ENCODE measurements at places on chromosomes 16 and 17.

DNA sequence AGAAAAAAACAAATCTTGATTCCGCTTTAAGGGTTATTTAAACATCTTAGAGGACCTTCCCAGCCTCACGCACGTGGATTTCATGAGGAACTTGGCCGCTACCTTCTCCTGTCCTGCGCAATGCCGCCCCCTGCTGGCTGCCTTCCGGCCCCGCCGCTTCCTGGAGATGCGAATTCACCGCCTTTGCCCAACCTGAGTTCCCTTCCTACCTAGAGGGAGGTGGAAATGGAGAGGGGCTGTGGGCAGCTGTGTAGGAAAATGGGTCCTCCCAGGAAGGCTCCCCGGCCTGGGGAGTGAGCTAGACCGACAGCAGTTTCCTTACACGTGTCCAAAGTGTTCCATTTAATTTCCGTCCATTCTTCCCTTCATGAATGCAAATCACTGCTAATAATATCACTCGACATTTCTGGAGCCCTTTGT lies 1.0 kb upstream of the ABCC12 start:
- DNase-seq: peak; percentile 84

GRCh38 chr16:81035975-81036750 lies 521 bp downstream of the ATMIN start:
- peak; percentile 46 for DNase-seq

GRCh38 chr16:23575834-23576233 lies 18.3 kb downstream of the UBFD1 start:
- DNase-seq: no peak

DNA sequence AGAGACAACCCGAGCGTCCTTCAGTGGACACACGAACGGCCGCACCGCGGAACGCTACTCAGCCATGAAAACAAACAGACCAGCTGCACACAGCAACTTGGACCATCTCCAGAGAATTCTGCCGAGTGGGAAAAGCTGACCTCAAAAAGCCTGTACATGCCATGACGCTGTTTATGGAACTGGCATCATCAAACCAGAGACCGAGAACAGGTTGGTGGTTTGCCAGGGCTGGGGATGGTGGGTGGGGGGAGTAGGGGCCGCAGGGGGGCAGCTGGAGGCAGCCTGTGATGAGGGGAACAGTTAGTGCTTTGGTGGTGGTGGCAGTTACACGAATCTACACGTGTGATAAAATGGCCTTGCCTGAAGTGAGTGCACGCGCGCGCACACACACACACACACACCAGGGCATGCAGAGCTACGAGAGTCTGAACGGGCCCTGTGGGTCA lies 169.8 kb downstream of the LAT start:
- DNase-seq: no peak

DNA sequence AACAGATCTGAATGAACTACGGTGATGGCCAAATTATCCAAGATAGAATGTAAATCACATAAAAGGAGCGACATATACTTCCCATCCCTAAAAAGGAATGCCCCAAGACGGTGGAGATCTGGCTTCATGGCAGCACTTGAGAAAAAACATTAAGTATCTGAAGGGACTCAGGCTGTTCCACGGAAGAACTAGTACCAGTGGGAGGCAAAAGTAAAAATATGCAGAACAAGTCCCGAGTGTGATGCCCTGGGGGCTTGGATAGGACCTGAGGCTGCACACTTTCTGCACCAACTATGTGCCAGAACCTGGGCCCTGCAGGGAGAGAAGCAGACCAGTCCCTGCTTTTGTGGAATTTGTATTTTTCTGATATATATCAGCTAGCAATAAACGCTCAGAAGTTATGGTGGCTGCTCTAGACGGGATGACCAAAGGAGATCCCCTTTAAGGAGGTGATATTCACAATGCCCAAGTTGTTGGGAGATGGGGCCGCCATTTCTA lies 539 bp upstream of the CKLF start:
- peak; percentile 33 for DNase-seq

DNA sequence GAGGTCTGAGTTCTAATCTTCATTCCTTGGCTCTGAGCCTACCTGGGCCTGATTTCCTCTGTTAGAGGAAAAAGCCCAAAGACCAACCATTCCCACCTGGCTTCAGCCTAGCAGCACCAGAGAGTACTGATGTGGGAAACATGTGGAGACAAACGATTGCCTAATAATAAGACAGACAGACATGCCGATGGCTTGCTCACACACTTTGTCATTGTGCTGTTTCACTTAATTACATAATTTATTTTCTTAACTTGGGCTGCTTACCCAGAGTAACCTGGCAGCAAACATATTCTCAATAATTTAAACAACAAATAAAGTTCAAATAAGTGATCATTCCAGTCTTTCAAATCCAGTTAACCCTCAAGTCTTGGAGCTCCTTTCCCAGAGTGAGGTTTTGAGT lies 83.4 kb downstream of the MAF start:
- no peak for DNase-seq

DNA sequence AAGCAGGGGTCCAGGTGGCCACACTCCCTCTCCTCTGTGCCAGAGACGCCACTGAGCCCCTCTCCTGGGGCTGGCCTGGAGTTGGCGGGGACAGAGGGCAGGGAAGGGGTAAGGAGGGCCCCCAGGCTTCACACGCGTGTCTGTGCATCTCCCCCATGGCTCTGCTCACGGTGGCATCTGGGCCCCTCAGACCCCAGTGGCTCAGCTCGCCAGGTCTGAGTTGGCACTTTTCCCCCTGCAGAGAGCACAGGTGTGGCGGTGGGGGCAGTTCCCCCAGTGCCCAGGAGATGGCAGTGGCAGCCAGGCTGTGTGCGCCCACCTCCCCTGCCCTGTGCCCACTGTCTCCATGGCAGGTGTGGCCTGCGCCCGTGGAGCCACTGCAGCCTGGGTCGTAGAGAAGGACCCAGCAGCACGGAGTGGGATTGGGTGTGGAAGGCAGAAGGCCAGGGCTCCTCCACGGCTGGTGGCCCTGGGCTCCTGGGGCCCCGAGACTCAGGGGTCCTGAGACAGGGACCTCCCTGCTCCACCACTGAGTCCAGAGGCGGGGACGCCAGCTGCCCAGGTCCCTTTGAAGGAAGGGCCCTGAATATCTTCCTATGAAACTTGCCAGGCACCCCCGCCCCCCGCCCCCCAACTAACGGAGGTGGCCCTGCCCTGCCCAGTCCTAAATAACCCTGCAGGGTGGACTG lies 4.3 kb upstream of the APRT start:
- peak; percentile 74 for DNase-seq

DNA sequence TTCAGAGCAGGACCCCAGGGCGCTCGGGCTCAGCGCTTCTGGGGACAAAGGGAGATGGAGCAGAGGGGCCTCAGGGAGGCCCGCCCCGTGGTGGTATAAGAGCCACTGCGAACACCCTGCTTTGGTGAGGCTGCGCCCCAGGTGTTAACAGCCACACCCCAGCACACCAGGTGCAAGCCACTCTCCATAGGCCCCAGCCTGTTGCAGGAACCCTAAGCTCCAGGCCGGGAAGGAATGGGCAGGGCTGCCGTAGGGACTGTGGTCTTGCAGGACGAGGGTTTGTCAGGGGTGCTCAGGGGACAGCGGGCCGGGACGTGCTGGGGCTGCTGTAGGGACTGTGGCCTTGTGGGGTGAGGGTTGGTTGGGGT lies 17.0 kb upstream of the SSTR5 start:
- DNase-seq: no peak

GRCh38 chr17:9472094-9472493 lies 103.5 kb downstream of the STX8 start:
- DNase-seq: no peak

DNA sequence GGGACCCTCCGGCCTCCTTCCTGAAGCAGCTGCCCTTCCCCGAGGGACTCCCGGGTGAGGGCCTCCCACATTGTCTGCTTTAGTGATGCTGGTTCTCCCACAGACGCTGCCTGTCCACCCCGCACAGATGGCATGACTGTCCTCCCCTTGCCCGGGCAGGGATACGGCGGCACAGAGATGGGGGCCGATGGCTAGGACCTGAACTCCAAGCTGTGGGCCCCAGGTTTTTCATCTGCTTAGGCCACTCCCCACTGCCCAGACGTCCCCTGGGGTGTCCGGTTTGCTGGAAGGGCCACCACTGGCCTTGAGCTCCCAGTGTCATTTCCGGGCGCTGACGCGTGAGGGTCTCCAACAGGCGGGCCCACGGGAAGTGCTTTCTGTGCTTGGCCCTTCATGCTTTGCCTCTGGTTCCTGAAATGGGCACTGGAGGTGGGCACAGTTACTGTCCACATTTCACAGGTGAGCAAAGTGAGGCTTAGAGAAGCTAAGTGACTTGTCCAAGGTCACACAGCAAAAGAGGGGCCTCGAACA lies 87.4 kb upstream of the CBX4 start:
- no peak for DNase-seq

DNA sequence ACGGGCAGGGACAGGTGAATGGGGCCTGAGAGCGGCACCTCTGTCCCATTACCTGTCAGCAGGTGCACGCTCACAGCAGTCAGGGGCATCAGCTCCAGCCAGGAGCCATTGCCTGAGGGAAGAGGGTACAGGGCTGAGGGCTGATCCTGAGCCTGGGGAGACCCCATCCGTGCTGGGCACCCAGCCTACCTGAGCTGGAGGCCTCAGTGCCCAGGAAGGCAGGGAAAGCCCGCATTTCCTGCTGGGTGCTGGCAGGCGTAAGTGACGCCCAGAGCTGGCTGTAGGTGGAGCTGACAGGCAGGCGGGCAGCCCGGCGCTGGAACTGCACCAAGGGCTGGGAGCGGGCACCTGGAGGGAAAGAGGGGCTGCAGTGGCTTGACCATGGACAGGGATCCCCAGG lies 7.4 kb downstream of the FAM171A2 start:
- DNase-seq: no peak

GRCh38 chr17:69414408-69415274 lies at the start of gene MAP2K6:
Gene MAP2K6 (plus strand): TSS chr17:69414697. CDS start chr17:69414985, 288 bp downstream.
- peak; percentile 85 for DNase-seq

GRCh38 chr16:28986046-28986445 lies 1.2 kb downstream of the LAT start:
- no peak for DNase-seq

DNA sequence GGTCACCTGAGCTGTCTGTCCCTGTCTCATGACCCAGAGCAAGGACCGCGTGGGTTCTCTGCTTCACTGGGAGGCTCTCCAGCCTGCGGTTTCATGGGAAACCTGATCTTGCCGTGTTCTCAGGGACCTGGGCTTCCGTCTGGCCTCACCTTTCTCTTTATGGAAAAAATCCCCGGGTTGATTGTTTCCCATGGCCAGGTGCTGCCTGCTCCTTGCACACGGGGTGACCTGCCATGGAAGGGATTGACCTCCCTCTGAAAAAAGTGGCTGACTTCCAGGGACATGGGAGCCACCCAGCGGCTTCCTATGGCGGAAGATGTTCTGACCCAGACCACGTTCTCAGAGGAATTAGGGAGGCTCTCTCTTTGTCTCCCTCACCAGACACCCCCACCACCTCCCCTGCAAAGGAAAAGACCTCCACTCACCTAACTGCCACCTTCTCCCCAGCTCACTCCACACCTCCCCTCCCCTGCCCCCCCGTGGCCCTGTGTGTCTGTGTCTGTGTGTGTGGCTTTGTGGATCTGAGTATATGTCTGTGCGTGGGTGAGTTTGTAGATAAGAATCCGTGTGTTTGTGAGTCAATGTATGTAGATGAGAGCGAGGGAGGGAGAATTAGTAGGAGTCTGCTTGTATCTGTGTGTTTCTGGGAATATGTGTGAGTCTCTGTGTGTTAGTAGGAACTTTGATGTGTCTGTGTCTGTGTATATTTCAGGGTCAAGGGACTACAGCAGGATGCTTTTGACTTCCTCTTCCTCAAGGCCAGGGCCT lies 154.6 kb downstream of the NTN1 start:
- no peak for DNase-seq
